Fibroblast of lung (primary cell): ENCODE measurements at places on chromosomes 13 and 19.
A peak's percentile ranks its signal among the peaks of the same experiment; 100 is the strongest.

DNA sequence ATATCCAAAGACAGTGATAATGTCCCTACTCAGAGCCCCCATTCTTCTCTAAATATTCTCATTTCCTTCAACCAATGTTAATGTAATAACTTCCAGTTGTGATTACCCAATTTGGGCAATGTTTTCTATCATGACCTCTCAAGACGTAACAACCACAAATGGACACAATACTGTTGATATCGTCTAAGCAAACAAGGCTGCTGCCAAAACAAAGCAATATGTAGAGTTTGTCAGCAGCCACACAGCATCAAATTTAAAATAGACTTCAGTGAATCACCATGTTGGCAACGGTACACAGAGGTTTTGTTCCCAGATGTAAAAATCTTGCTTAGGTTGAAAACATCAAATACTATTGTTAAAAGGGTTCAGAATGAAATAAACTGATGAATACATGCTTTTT is 205.1 kb downstream of the DACH1 start:
- peak; percentile 86 for DNase-seq

DNA sequence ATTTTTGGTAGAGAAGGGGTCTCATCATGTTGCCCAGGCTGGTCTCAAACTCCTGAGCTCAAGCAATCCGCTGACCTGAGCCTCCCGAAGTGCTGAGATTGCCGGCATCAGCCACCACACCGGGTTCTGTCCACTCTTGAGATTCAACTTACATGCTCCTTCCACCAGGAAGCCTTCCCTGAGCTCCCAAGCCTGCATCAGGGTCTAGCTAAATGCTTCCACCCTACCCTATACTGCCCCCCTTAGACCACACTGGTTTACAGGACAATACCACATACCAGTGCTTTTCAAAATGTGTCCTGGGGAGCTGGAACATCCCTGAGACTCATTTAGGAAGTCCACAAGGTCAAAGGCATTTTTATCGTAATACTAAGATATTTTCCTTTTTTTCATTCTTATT is 15.1 kb upstream of the CACNG8 start:
- DNase-seq = no peak

DNA sequence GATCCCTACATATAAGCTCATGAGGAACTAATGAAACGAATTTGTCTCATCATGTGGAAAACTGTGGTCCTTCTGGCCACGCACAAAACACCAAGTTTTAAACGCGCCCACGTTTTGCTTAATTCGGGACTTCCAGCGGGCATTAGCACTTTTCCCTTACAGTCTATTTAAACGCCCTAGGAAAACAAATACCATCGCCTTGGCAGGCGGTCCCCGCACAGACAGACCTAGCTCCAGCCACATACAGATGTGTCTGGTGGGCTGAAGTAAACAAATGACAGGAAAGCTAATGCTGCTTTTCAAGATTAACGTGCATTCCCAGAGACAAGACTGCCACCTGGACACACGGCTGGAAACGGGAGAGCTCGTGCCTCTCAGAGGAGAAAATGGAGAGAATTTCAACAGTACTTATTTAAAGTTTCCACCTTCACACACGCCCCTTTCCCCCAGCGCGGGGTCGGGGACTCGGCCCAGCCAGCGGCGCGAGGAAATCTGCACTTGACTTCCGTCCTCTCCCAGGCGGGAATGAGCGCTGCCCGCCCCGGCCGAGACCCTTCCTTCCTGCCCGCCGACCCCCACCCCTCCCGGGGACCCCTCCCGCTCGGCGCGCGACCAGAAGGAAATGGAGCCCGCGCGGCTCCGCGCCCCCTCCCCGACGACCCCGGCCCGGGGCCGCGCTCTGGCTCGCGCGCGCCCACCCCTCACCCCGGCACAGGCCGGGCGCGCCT is 931 bp downstream of the USP12 start:
- DNase-seq = no peak

- no peak for DNase-seq
These were observed 2.2 kb upstream of the WTIP start for GRCh38 chr19:34479396-34479795.

GRCh38 chr13:20719783-20720182 is 16.3 kb downstream of the IL17D start:
- DNase-seq = no peak

DNA sequence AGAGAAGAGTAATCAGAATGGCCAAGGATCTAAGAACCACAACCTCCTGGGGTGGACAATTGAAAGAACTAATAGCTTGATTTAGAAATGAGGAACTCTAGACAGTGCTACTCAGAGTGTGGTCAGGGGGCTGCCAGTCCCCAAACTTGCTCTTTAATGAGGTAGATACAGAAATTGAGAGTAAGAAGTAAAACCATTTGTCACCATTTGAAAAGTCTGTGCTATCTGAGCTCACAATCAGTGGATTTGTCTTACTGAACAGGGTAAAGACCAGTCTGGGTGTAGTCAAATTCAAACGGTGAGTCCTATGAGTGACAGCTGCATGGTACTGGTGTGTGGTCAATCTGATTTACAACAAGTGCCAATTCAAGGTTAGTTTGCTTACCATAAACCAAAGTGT is 118.9 kb downstream of the KL start:
- DNase-seq = no peak

GRCh38 chr13:64480672-64481071 is 2749.5 kb downstream of the PCDH9 start:
- no peak for DNase-seq

GRCh38 chr19:13796301-13797057 is 1.2 kb downstream of the ZSWIM4 start:
- DNase-seq = peak; percentile 90

DNA sequence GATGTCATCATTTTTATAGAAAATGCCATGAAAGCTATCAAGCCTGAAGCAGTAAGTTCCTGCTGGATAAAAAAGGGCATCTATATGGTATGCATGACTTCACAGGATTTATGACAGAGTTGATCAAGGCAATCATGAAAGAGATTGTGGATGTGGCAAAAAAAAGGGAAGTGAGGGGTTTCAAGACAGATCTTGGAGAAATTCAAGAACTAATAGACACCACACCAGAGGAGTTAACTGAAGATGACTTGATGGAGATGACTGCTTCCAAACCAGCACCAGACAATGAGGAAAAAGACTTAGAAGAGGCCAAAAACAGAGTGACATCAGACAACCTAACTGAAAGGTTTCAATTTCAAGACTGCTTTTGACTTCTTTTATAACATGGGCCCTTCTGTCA is 691.1 kb upstream of the SLC10A2 start:
- DNase-seq = no peak

DNA sequence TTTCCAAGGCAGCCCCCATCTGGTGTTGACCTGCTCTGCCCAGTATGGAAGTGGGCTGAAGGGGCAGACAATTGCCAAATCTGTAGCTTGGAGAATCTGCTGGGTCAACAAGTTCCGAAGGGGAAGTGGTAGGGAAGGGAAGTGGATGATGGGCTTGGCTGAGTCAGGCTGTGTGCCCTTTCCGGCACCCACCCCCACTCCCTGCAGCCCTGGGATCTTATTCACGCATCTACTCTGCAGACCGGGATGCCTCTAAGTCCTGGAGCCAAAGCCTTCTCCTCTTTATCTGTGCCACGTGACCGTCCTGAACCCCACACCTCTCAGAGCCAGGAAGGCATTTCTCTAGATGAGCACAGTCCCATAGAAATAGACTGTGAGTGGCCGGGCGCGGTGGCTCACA is 7.5 kb upstream of the C5AR2 start:
- no peak for DNase-seq

- peak; percentile 76 for DNase-seq
These were observed 2.4 kb downstream of the TIMM13 start for GRCh38 chr19:2424686-2425621.

GRCh38 chr13:74288361-74288911 is 154.2 kb upstream of the KLF12 start:
- no peak for DNase-seq

DNA sequence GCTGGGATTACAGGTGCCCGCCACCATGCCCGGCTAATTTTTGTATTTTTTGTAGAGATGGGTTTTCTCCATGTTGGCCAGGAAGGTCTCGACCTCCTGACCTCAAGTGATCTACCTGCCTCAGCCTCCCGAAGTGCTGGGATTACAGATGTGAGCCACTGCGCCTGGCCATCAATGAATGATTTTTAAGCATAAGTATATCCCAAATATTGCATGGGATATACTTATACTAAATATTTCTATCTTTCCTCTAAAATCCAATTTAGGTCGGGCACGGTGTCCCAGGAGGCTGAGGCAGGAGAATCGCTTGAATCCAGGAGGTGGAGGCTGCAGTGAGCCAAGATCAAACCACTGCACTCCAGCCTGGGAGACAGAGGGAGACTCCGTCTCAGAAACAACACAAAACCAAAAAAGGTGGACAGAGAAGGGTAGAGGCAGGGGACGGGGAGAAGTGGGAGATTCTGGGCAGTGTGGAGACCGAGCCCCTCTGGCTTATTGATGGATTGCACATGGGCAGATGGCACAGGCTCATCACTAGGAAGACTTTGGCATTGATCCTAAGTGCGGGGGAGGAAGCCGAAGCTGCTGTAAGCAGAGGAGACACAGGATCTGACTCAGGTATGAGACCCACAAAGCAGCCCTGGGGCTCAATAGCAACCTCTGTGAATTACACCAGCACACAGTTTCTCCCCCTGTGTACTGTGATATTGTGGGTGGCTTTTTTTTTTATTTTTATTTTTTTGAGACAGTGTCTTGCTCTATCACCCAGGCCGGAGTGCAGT is 13.5 kb downstream of the ARRDC5 start:
- peak; percentile 75 for DNase-seq

- no peak for DNase-seq
These were observed 15.8 kb downstream of the PLA2G4C start for GRCh38 chr19:48094855-48095203.

DNA sequence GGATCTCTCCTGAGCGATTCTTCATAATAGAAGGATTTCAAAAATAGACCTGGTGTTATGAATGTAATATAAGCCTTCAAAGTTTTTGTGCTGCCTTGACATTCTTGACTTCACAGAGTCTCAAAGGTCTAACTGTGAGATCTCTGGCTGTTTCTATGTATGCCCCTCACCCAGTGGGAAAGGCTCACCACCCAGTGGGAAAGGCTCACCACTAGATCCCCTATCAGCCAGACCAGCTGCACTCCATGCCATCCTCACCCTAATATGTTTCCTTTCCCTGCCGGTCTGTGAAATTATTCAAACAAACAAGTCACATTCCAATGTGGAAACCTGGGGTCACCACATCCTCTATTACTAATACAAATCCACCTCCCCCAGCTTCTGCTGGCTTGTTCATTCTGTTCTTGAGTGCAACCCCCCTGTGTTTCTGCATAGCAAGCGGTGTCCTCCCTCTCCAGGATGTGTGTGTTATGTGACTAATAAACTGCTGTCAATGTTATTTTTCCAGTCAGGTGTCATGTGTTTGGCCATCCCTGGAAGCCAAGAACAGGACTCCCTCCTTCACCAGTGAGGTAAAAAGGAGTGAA is 13.8 kb upstream of the SLITRK1 start:
- DNase-seq = peak; percentile 74

DNA sequence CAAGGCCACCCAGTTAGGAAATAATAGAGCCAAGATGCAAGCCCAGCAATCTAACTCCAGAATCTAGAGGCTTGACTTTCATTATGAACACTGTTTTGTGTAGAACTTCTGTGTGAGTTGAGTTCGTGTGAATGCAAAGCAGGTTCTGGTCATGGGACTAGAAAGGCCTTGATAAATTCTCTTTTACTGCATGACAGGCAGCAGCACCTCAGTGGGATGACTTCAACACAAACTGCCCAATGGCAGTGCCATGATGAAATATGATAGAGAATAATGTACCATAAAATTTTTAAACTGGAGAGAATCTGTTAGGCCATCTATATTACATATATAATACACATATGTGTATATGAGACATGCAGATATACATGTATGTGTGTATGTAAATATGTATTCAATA is 214.5 kb downstream of the KLF5 start:
- DNase-seq = no peak

DNA sequence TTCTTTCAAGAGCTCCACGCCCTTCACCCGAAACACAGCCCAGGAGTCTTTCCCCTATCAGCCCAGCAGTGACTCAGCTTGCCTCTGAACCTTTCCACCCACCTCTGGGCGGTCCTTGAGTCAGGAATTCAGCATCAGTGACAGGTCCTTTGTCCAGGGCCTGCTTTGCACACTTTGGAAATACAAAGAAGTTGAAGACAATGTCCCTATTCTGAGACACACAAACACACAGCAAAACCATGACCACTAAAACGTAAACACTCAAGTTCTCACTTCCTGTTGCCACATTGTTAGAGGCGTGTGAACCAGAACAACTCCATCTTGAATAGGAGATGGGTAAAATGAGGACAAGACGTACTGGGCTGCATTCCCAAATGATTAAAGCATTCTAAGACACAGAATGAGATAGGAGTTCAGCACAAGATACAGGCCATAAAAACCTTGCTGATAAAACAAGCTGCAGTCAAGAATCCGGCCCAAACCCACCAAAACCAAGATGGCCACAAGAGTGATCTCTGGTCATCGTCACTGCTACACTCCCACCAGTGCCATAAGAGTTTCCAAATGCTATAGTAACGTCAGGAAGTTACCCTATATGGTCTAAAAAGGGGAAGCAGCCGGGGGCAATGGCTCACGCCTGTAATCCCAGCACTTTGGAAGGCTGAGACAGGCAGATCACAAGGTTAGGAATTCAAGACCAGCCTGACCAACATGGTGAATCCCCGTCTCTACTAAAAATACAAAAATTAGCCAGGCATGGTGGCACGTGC is 49.2 kb upstream of the ATP12A start:
- peak; percentile 20 for DNase-seq

DNA sequence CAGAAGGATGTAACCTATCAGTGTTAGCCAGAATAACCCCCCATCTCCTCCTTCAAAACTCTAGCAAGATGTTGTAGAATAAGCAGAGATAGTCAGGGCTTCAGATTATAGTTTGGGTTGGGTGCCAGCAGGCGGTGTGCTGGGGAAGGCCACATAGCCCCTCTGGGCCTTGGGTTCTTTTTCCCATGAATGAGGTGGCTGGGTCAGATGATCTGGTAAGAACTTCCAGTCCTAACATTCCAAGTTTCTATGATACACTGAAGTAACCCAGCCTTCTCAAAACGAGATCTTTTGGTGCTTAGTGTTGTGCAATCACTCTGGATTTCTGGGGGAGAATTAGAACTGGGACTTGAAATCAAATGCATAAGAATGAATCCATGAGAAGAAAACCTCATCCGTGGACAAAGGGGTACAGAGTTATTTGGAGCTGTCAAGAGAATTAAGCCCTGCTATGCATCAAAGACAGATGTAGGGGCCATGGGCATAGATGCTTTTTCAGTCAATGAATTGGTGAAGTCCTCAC is 810 bp downstream of the CBY2 start:
- DNase-seq = no peak

DNA sequence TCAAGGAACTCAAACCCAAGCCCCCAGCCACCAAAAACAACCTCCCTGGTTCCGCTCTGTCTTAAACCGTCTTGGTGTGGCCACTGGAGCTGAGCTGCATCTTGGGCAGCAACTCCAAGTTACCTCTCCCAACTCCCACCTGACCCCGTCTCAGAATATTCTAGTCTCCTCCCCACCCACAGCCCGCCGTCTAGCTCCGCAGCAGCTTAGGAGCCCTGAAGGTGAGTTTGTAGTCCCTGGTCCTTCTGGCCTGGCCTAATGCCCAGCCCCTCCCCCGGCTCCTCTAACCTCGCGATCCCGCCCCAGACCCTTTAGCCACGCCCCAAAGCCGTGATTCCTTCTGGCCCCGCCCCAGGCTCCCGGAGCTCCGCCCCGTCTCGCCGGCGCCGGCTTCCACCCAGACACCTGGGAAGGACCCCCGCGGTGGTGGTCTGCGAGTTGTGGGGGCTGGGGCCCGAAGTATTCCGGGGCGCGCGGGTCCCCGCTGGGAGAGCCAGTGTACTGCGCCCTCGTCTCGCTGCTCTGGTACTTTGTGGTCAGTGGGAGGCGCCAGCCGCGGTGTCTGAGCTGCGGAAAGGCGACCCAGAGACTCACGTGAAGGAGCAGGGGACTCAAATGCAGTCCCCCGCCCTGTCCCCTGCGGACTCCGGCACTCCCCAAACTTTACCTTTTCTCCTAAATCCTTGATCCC is 2.5 kb upstream of the LHB start:
- DNase-seq = peak; percentile 28
